ENCODE measurements at places on chromosomes 2 and 18. TPM values are rescaled to one million over a fixed set of nuclear protein-coding genes. Genes with fewer than 3 reads are reported as not detected.

DNA sequence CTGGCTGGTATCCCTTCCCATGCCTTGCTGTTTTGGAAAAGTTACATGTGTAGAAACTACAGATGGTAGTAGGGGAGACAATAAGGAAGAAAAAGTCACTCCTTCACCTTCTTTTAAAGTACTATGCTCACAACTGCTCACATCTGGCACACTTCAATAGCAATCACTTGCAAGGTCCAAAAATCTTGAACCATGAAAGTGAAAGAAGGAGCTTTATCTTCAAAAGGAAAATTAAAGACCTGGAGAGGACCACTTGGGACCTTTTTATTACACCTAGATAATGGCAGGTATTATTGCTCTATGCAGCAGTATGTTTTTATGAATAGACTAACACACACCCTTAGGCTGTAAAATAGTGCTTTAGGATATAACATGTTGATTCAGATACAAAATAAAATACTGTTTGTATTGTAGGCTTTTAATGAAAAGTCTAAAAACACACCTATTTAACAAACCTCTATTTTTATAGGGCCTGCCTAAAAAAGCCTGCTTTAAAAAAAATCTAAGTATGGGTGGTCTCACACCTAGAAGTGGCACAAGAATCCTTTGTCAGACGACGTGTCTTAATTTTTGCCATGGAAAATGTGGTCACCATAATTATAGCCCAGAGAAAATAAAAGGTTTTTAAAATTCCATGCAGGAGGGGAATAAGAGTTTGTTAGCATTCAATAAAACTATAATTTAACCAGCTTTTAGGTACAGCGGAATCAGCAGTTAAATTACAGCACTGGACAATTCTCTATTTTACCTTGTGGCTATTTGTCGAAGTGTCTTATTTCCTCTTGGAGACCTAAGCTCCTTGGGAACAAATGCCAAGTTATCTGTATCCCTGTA is 124.0 kb downstream of the BCL2 start:
- DNase-seq = no peak

DNA sequence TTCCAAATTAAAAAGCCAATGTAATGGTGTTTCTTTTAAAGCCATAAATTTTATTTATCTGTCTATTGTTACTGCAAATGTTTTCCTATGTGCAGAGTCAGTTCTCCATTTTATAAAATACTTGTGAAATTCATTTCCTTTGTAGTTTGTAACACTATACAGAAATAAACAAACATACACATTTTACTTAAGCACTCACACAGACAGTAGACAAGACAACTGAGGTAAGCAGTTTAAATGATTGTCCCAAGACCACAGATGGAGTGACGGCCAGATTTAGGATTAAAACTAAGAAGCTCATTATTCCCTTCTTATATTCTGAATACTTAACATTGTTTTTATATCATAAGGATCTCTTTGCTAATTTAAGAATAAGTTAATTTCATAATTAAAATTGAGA is 100.9 kb downstream of the BAZ2B start:
- DNase-seq = no peak

The LYG2 gene
- total RNA-seq = not detected

DNA sequence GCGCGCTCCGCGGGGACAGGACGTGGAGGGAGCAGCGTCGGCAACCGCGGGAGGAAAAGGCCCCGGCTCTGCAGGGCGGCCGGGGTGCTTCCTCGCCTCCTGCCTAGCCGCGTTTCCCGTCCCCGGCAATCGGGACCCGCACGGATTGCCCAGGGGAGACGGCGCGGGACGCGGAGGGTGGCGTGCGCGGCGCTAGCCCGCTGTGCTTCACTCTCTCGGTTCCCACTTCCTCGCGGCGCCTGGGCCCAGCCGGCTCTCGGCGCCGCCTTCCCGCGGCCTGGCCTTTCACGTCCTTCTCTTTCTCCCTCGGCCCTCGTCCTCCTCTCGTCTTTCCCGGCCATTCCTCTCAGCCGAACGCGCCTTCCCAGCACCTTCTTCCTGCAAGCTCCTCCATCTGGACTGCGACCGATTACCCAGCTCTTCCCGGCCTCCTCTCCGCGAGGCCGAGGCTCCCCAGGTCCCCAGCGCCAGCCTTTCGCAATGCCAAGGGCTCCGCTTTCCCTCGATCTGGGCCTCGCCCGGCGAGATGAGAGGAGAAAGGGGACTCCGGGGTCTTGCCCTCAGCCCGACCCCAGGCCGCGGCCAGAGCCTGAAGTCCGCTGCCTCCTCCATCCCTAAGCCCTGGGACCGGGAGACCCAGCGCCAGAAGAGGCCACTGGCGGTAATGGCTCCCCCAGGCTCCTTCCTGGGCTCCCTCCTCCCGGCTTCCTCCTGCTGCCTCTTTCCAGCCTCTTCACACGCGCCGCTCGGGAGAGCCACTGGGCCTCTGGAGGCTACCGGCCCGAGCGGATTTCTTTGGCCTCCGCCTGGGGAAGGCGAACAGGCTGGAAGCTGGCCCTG is 34.3 kb upstream of the ATP6V1B1 start:
- DNase-seq = peak; percentile 60

GRCh38 chr18:477565-477964 is 22.9 kb downstream of the COLEC12 start:
- no peak for DNase-seq

All from natural killer cell treated with Interleukin-12 subunit alpha and Interleukin-12 subunit beta and Interleukin-15 and Interleukin-18, amount 100 ng/mL, for 72 hours (primary cell).